GM04504 (cell line): ENCODE measurements at places on chromosomes 11 and 22.

- no peak for DNase-seq
Observed at GRCh38 chr11:65589444-65590239, 6.0 kb downstream of the KCNK7 start.

- no peak for DNase-seq
Observed at GRCh38 chr11:34855754-34856095, 60.5 kb downstream of the APIP start.

GRCh38 chr22:33710326-33710725, 209.9 kb downstream of the LARGE1 start:
- DNase-seq, result no peak

GRCh38 chr11:45279645-45280044, 6.5 kb downstream of the SYT13 start:
- DNase-seq, result no peak

- DNase-seq, result no peak
Observed at GRCh38 chr22:30425616-30426387, at the start of gene MTFP1. TSS of gene MTFP1 (plus strand) at chr22:30425768. CDS start at chr22:30425880, 112 bp downstream.

- no peak for DNase-seq
Observed at GRCh38 chr11:119909495-119909894, 180.5 kb upstream of the NECTIN1 start.

GRCh38 chr11:73585834-73586575, 11.9 kb downstream of the FAM168A start:
- DNase-seq, result peak; percentile 13

GRCh38 chr22:33515795-33516194, 404.5 kb downstream of the LARGE1 start:
- DNase-seq, result no peak

DNA sequence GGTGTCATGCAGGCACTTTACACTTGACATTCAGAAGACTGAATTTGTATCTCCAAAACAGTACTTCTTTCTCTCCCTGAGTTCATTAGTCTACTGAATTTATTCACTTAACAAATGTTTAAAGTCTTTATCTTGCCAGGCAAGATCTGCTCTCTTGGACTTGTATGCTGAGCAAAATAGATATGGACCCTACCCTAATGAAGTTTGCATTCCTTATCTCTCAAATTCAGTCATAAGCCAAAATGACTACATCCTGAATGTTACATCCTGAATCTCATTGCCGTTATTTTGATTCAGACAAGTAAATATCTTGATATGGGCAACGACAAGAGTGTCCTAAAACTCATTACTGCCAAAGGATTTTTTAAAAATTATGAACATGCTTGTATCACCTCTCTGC, 29.7 kb downstream of the FAR1 start:
- DNase-seq, result no peak

DNA sequence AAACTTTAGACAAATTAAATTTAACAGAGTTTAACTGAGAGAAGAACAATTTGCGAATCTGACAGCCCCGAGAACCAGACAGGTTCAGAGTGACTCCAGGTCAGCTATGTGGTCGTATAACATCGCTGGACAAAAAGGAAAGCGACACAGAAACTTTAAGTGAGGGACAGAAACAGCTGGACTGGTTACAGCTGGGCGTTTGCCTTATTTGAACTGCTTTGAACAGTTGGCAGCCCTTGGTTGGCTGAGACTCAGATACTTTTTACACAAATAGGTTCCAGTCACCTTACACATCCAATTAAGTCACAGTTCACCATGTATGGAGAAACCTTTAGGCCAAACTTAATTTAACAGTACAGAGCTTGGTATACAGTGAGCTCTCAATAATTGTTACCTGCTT, 436.9 kb downstream of the GUCY1A2 start:
- DNase-seq, result no peak

GRCh38 chr11:88555829-88556202, 218.3 kb upstream of the CTSC start:
- peak; percentile 82 for DNase-seq

DNA sequence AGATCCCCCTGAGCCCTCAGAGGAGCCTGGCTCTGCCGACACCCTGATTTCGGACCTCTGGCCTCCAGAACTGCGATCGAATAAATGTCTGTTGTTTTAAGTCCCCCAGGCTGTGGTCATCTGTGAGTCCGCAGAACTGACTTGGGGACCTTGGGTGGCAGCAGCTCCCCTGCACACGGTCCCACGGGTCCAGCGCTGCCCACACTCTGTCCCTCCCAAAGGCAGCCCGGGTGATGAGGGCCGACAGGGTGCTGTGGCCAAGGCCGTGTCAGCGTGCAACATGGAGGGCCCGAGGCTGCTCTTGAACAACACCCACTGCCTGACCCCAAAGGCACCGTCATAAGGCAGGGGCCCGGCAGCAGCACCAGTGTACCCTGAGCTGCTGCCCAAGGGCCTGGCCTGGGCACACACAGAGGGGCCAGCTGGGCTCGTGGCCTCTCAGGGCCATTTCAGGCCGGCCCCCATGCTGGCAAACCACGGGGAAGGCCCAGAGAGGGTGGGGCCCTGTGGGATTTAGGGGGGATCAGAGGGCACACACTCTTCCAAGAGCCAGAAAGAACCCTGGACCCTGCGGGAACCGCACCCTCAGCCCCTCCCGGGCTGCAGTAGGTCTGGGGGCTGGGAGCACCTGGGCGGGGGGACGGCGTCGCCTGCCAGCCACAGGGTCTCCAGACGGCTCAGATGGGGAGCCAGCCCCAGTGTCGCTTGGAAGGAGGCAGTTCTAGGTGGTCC, 77.1 kb upstream of the PRR5 start:
- DNase-seq, result no peak

GRCh38 chr22:45507798-45508197, 5.1 kb downstream of the FBLN1 start:
- no peak for DNase-seq

GRCh38 chr22:23565305-23565914, 14.7 kb downstream of the IGLL1 start:
- no peak for DNase-seq

DNA sequence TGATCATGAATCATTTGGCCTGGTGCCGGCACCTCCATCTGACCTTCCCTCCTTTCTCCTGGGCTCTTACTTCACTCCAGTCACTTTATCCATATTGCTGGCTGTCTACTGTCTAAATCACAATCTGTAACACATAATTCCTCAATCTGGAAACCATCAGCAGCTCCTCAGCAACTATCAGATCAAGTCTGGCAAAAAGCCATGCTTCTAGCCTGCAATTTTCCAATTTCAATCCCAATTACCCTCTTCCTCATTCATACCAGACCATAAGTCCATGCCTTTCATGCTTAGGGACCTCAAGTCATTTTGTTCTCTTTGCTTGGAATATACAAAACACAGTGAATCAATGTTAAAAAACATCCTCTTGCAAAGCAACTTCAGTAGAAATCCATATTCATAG, 882.8 kb upstream of the ANO3 start:
- no peak for DNase-seq

GRCh38 chr11:88178191-88178590, 2.9 kb upstream of the RAB38 start:
- DNase-seq, result peak; percentile 26

DNA sequence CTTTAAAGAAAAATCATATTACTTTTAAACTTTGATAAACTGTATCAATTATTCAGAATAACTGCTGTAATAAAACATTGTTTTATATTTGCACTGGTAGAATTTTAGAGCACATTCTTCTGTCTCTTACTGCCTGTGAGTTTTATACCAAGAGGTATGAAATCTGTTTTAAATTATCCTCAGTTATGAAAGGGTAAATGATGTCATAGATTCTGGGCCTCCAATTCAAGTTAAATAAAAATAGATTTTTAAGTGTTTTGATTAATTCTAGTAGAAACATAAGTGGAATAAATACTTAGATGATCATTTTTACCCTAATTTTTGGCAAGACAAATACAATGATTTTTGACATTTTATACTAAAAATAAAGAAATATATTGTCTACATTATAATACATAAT, 93.0 kb downstream of the GUCY1A2 start:
- DNase-seq, result peak; percentile 20

- DNase-seq, result no peak
Observed at GRCh38 chr22:30175690-30176288, 70.8 kb downstream of the LIF start.
